ENCODE measurements at places on chromosomes 5 and 9.

- no peak for DNase-seq
These were observed 1717.2 kb upstream of the C9orf72 start for GRCh38 chr9:29290516-29290915.

GRCh38 chr9:14216612-14217194 is 97.2 kb downstream of the NFIB start:
- DNase-seq: peak; percentile 33

GRCh38 chr9:93216073-93216365 is 32.1 kb downstream of the WNK2 start:
- no peak for DNase-seq

DNA sequence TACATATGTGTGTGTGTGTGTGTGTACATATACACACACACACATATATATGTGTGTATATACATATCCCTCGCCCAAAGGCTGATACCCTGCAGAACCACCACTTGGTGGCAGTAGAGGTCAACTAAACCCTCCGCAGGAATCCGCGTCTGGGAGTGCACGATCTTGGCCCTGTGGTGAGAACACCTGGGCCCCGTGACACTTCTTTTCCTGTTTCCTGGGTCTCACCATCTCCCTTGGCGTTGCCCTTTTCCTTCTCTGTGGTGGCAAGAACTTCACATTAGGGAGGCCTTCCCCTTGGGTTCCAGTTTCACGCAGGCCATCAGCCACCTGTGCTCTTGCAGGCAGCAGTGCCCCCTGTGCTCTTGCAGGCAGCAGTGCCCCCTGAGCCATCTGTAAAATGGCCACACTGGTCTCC is 8.2 kb downstream of the IL9 start:
- peak; percentile 74 for DNase-seq

GRCh38 chr5:93305984-93306383 is 275.0 kb downstream of the NR2F1-AS1 start:
- no peak for DNase-seq

GRCh38 chr5:174990909-174991308 is 266.5 kb downstream of the MSX2 start:
- DNase-seq: no peak

DNA sequence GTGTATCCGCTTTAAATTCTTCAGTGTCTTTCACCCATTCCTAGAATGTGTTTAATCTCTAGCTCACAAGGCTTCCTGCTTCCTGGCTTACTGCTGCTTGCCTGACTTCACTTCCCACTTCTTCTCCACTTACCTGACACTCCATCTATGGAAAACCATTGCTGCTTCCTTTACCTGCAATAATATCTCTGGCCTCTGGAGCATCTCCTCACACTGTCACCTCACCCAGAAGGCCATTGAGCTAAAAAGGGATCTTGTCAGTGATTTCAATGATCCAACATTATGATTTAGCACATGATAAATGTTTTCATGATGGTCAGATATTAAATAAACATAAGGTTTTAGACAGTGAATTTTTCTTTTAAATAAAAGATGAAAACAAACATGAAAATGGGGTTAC is 281.1 kb downstream of the MRPS30 start:
- no peak for DNase-seq

DNA sequence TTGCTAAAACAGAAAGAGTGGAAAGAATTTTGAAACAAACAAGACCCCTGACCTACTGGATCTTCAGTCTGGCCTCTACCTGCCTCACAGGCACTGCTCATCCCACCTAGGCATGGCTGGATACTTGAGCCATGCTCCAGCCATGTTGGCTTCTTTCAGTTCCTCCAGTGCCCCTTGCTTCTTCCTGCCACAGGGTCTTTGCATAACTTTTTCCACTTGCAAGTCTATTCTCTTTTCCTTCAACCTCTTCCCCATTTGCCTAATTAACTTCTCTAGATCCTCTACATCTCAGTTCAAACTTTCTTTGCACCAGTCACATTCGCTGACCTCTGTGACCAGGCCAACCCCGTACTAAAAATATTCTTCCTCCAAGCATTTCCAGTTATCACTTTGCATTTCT is 50.4 kb downstream of the STARD4 start:
- DNase-seq: no peak

- no peak for DNase-seq
These were observed 18.7 kb upstream of the NRARP start for GRCh38 chr9:137320555-137321384.

GRCh38 chr5:82325996-82326395 is 47.8 kb upstream of the RPS23 start:
- no peak for DNase-seq

DNA sequence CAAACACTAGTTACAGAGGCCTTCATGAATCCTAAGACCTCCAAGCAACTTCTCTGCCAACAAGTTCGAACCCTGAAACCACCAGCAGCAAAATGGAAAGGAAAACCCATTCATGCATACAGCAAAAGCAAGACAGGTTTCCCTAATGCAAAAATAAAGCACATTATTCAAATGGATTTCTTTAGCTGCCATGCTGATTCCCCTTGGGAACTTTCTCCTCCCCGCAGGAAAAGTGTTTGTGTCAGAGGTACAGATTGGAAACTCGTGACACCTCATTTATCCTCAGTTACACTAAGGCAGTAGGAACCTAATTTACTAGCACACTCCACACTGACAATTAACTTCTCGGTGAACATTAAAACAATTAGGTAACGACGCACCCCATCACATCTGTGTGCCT is 63.4 kb downstream of the TLE1 start:
- no peak for DNase-seq

GRCh38 chr5:141369994-141370848 is at the start of gene PCDHGB3:
Gene PCDHGB3 (plus strand): TSS chr5:141370242. CDS start chr5:141370395, 153 bp downstream.
- no peak for DNase-seq

- no peak for DNase-seq
These were observed 253.8 kb upstream of the POU5F2 start for GRCh38 chr5:93995126-93995621.

DNA sequence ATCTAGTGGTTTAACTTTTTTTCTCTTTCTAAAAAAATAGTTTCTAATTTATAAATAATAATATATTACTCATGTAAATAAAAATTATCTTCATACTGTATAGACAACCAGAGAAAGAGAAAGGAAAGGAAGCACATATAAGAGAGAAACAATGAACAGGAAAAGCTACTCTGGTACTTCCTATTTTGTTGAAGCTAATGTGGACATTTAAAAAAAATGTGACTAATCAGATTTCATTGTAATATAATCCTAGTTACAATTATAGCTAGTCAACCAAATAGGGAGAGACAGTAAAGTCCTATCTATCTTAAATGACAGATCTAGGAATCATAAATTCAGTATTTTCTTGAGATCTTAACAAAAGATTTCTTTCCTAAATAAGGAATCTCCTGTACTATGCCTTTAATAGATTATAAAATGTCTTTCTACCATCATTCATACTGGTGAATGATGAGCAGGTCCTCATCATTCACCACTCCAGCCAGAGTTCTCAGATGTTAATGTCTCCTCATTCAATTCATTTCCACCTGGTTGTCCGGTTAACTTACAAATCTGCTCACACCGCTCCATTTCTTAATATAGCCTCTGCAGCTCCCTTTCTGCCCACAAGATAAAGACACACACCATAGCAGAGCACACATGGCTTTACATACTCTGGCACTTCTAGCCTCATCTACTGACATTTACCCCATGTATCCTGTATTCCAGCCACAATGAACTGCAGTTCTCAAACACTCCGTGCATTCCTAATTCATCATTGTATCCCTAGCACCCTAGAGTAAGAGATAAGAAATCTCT is 30.9 kb downstream of the ZFR start:
- DNase-seq: no peak

- DNase-seq: no peak
These were observed 238.2 kb downstream of the CD180 start for GRCh38 chr5:66958201-66958979.

DNA sequence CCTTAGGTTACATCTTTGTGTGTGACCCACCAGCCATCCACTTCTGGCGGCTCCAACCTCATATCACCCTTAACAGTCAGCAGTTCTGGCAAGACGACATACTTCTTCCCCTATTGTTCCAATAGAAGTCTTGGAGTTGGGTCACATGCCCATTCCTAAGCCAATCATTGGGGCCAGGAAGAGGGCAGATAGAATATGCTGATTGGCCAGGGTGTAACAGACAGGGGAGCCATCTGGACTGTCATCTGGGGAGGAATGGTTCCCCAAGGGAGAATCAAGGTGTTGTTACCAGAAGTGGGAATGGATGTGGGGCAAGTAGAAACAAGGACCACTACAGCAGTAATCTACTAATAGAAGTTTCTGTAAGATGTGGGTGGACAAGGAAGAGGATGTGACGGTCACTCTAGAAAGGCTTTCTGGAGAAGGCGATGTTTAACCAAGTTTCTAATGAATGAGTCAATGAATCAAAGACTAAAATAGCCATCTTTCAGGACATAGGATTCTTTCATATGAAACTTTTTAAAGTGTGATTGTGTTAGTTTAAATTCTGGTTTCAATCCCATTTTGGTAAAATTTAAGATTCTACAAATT is 200.4 kb downstream of the ARHGAP26 start:
- no peak for DNase-seq

- no peak for DNase-seq
These were observed 271.2 kb downstream of the FAM114A2 start for GRCh38 chr5:153767221-153768188.

- no peak for DNase-seq
These were observed 37.0 kb upstream of the BASP1 start for GRCh38 chr5:17180330-17180843.

DNA sequence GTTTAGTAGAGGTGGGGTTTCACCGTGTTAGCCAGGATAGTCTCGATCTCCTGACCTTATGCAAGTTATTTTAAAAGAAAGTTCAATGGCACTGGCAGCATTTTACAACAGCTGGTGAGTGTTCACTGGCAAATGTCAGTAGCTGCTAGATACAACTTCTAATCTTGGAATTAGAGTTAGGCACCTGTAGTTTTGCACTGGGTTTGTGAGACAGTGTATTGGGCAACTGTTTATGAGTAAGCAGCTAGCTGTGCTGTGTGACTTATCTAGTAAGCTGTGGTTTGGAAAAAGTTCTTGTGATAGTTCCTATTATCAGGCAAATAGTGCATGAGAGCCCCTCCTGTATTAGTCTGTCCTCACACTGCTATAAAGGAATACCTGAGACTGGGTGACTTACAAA is 61.5 kb downstream of the UBE2QL1 start:
- DNase-seq: no peak

DNA sequence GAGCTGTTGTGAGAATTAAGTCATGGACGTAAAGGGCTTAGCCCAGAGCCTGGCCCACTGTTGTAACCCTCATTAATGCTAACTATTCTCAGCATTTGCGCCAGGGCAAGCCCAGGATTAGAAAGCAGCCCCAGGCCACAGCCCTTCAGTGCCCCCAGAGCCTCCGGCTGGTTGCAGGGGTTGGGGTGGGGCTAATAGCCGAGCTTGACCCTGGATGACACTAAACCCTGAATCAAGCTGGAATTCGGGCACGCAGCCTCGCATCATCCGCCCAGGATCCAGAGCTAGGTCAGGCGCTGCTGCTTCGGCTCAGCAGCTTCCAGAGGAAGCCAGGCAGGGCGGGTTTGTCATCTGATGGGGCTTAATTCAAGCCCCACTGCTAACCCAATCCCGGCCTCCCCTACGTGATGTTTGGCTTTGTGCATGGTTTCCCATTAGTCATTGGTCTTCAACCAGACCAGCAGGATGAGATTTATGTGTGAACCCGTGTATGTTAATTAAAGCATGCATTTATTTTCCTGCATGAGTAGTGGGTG is 1.2 kb upstream of the MEGF9 start:
- peak; percentile 30 for DNase-seq

- no peak for DNase-seq
These were observed 1979.1 kb upstream of the CDH9 start for GRCh38 chr5:29017501-29017900.

DNA sequence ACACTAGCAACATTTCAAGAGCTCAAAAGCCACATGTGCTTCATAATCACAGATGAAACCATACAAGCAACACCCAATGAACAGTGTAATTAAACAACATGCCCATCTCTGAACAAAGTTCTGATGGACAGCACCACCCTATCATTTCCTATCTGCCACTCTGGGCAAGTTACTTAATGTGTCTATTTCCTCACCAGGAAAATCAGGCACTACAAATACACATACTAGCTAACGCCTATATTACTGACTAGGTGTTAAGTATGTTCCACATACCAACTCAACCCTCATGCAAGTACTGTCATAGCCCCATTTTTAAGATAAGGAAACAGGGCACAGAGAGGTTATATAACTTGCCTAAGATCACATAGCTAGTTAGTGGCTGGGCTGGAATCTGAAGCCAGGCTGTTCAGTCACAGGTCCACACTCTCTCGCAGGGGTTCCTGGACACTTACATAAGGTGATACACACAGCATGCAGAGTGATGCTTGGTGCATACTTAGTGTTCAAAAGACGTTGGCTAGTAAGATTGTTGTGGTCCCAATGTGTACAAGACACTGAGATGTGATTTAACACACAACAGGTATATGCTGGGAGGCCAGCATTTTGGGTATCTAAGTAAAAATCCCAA is 24.2 kb downstream of the CORO2A start:
- no peak for DNase-seq

GRCh38 chr5:159106193-159106568 is 6.5 kb upstream of the EBF1 start:
- DNase-seq: no peak

DNA sequence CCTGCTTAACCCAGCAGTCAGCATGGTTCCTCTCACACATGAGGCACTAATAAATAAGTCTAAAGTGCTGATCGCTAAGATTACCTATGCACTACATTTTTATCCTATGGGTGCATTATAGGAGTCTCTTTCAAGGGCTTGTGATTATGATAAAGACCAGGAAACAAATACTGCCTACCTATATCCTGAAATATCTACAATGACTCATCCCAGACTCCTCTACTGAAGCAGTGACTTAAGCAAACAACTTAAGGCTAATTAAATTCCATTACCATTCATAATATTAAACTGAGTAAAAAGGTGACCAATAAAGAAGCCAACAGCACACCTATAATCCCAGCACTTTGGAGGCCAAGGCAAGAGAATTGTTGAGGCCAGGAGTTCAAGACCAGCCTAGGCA is 338.4 kb downstream of the DNAH5 start:
- DNase-seq: peak; percentile 31

DNA sequence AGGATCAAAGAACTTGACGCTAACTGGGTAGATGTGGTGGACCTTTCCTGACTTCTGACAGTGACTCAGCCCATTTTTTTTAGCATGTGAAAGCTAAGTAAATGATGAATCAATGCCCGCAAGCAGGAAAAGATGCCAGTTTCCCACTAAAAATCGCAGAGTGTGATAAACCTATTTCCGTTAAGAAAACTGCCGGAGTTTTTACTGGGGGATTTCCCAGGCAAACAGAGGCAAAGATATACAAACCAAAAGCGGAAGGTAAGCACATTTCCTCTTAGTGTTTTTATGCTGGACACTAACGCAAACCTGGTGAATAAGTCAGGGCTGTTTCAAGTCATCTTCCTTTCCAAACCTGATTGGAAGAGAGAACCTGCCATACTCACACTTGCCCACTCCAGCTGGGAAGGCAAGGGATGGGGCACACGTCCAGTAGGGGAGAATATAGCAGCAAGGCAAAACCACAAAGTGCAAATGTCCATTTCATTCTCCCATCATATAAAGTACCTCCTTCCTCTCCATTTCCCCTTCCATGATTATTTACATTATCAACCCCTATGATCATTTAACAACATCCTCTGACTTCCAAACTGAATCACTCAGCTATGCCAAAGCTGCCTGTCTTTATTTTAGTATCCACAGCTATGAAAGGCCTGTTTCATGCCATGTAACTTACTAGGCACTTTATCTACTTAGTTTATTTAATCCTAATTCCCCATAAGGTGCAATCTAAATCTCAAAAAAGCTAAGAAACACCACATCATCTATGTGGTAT is 349.7 kb upstream of the RFX3 start:
- DNase-seq: peak; percentile 64

- DNase-seq: no peak
These were observed 81.1 kb downstream of the SEC61B start for GRCh38 chr9:99303177-99303576.
